SK-N-SH treated with all-trans-retinoic acid at 6 μM for 48 hours (cell line): ENCODE measurements at places on chromosomes 6 and 20.
A peak's percentile ranks its signal among the peaks of the same experiment; 100 is the strongest.

DNA sequence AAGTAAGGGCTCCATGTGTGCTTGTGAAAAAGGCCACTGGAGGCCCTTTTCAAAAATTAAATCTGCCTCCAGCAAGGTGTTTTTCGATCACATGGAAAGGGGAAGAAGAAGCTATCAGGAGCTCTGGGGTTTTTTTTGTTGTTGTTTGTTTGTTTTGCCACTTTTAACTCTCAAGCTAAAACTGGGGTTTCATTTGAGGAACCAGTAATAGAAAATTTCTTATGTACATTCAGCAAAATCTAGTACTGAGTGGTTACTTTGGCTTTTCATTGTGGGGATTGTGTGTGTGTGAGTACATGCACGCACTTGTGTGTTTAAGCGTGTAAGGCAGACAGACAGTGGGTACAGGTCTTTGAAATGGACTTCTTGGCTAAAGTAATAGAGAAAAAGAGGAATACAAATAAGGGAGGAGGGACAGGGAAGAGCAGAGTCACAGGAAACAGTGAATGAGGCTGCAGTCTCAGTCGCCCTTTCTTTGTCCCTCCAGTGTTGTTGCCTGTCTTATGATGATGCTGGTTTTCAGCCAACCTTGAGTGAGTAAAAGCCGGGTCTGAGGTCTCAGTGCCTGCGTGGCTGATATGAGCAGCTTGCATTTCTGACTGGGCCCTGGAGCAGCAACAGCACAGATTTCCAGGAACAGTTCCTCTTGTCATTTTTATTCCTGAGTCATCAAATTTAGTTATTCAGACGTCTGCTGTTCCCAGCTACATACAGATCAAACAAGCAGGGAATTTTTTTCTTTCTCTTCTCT lies 26.2 kb downstream of the SLC16A10 start:
- peak; percentile 74 for ATAC-seq

GRCh38 chr20:40489886-40490285 lies 199.2 kb downstream of the MAFB start:
- ATAC-seq, result no peak

DNA sequence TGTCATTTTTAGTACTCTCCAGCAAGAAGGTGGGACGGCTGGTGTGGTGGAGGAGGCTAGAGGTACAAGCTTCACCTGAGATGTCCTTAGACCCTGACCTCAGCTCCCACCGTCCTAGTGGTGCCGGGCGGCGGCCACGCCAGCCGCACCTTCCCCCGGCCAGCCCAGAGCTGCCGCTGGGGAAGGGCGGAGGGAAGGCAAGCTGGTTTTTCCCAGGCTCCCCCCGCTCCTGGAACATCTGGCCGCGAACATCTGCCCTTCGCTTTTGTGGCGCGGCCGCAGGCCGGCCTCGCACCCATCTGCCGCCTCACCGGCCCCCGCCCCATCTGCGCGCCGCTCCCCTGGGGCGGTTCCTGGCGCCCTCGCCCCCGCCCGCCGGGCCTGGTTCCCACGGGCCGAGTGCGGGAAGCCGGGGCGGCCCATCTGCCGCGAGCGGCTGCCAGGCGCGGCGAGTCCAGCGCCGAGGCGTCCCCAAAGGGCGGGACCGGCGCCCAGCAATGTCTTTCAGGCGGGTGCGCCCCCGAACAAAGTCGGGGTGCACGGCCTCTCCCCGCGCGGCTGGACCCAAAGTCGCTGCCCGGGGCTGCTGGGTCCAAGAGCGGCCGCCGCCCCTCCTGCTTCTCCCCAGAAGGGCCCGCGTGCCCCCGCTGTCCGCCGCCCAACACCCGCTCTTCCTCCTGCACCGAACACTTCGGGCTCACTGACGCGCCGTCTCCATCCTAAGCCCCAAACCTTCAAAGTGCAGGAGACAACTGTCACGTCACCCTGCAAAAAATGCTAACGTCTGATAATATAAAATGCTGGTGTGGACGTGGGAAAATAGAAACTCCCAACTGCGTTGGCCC lies 17.3 kb upstream of the ID1 start:
- ATAC-seq, result no peak

- no peak for ATAC-seq
Observed at GRCh38 chr6:47922391-47922790, 140.6 kb downstream of the OPN5 start.

- no peak for ATAC-seq
Observed at GRCh38 chr20:44404204-44405181, 49.0 kb downstream of the HNF4A start.

DNA sequence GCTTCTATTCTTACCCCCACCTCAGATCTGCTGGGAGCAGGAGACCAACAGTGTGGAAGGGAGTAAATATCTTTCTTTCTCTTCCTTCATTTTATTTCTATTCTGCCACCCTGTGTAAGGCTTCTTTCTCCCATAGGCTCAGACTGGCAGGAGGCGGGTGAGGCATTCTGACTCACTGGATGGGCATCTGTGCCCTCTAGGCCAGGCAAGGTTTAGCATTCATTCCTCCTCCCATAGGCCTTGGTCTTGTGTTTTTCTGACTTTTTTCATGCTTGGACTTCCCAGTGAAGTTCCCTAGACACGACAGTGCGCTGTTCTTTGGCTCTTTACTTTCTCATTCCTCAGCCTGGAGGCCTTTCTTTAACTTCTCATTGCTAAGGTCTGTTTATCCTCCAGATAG lies 235.2 kb downstream of the SYNE1 start:
- ATAC-seq, result peak; percentile 100

- ATAC-seq, result peak; percentile 46
Observed at GRCh38 chr6:138403324-138403800, 661 bp upstream of the HEBP2 start.
